Cardiac muscle cell (in vitro differentiated cells and primary cell): ENCODE measurements at places on chromosomes 7 and 10.
A peak's percentile ranks its signal among the peaks of the same experiment; 100 is the strongest.

GRCh38 chr10:11682267-11682683 is 59.9 kb upstream of the ECHDC3 start:
- DNase-seq: no peak

DNA sequence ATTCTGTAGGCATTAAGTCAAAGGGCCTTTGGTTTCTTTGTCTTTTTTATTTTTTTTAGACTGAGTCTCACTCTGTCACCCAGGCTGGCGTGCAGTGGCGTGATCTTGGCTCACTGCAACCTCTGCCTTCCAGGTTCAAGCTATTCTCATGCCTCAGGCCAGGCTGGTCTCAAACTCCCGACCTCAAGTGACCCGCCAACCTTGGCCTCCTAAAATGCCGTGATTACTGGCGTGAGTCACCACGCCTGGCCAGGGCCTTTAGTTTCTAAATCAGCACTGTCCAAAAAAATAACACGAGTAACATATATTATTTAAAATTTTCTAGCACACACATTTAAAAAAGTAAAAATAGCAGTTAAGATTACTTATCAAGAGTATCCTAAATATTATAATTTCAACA is 11.1 kb upstream of the ACSL5 start:
- DNase-seq: no peak

DNA sequence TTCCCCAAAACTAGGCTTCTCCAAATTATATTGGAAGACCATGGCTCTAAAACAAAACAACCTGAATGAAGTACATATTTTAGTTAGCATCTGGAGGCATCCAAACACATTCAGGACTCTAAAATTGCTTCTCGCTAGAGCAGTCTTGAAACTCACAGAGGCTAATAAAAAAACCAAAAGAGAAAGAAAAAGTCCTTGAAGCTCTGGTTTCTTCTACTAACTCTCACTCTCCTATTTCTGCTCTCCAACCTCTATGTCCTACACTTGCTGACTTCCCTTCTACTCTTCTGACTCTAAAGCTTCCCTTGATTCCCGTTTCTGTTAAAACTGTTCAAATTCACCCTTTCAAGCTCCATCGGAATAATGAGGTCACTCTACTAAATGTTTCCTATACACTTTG is 370.7 kb upstream of the HPS1 start:
- DNase-seq: no peak

GRCh38 chr7:99551334-99551733 is 580 bp downstream of the FAM200A start:
- DNase-seq: peak; percentile 22

DNA sequence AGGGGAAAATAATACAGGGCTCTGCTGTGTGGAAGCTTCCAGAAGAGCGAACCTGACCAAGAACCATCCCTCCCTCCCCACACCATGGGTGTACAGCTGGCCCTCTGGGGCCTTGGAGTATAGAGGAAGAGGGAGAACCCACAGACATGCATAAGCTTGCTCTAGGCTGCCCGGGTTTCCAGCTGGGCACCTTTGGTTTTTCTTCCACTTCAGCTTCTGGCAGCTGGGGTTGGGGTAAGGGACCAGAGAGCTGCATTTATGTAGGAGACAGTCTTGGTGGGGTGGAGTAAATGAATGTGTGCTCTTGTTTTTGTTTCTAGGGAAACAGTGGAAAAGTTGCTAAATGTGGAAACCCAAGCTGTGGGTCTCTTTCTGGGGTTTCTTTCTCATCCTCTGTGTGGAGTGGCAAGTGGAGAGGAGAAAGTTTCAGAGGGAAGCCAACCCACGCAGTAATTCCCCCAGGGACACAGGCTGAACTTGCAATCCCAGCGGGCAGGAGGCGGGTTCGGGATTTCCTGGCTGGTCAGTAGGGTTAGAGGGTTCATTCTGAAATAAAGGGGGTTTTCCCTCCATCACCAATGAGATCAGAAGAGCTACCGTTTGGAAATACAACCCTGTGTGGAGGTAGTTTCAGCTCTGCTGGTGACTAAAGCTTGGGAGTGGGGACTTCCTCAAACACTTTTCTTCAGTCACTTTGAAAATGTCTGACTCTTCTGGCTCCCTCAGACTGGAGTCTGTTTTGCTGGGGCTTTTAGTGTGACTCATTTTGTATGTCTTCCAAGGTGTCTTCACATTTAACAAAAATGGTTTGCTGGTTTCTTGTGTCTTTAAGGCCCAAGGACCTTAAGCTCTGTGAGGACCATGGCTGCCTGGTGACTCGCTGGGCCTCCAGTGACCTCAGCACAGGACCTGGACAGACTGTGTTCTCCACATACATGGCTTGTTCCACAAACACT is 22.2 kb upstream of the SRGN start:
- no peak for DNase-seq

DNA sequence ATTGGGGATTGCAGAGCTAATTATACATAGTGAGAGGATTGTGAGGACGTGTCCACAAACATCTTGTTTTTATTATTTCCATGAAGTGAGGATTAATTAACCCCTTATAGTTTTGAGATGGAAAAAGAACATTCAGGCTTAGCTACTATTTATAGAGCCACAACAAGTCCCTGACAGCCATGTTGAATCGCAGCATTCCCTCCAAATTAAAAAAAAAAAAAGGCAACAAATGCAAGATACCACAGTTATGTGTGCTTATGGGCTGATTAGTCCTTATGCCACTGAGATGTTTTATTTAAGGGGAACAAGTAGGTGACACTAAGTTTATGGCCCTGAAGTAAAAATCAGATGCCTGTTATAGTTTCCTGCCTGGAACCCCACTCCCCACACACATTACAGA is 350.3 kb downstream of the GPAM start:
- DNase-seq: no peak

DNA sequence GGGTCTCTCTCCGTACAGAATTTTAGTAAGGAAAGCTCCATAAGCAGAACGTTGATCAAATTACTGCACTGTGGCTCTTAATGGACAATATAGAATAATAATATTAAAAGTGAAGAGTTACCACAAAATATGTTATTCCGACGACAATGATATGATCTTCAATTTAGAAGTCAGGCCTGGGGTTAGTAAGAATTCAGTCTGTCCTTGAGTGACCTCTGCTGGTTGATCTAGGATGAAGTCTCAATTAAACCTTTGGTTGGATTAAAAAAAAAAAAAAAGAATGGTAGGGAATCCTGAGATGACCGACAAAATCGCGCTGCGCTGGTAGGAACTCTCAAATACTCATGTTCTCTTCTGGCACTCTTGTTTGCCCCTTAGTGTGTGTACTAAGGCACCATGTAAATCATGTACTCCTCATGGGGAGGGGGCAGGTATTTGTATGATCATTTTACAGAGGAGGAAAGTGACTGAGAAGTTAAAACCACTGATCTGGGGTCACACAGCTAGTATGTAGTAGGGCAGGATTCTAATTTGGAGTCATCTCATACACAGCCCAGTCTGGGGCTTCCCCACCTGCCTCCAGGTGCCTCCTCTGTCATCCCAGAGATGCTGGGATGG is 161.3 kb upstream of the NPVF start:
- DNase-seq: peak; percentile 76

DNA sequence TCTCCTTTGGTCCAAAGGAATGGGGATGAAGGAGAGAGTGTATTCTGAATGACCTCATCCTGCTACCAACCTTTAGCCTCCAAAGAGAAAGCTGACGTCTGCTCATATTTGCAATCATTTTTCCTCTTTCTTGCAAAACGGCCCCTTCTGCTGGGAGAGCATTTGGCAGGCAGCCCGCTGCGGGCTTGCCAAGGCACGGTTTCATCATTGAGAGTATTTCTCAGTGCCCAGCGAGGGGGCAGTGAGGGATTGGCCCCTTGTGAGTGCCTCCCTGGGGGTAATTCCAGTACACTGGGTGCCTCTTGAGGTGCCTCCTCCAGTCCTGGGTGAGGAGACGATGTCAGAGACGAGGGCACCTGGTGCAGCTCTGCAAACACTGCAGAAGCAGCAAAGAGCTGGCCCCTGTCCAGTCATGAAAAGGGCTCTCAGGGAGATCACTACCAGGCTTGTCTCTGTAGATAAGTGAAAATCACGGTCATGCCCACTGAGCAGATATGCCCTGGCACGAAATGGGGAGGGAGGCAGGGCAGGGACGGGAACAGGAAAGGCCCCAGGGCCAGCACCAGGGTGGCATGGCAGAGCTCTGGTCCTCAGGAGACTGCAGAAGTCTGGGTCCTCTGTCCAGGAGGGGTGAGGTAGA is 48.7 kb upstream of the SHH start:
- peak; percentile 71 for DNase-seq

DNA sequence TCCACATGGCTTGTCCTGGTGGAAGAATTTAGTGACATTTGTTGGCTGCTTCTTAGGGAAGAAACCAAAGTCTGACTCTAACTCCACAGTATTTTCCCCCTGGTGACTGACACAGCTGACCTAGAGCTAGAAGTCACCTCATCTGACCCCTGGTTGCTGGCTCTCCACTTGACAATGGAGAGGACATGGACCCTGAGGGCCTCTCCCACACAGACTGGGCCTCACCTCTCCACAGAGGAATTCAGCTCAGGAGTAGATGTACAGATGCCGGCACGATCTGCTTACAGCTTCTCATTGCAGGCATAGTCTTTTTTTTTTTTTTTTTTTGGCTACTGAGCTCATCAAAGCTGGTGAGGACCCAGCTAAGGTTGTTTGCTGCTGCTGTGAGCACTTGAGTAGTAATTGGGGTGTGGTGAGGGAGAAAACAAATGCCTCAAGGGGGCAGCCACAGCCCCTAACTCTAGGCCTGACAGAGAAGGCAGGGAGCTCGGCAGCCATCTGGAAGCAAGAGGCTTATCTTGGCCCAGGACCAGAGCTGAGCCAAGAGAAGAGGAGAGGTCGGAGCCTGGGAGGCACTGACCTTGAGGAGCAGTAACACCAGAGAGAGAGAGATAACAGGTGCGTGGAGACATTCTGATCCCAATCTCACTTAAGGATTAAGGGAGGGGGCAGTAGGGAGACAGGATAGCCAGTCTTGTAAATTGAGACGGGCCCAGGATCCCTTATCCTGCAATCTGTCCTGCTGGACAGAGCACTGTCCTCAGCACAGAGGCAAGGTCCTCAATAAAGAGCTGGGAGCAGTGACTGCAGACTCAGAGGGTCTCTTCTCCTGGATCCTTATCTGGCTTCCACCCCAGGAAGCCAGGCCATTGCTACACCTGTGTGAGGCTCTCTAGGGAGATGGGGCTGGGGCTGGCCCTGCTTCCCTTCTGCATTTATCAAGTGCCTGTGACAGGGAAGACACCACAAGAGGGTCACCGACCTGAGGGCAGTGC is 9.4 kb downstream of the PRSS58 start:
- DNase-seq: no peak

- DNase-seq: no peak
These were observed 153.5 kb upstream of the TMEM72 start for GRCh38 chr10:44757551-44758205.

DNA sequence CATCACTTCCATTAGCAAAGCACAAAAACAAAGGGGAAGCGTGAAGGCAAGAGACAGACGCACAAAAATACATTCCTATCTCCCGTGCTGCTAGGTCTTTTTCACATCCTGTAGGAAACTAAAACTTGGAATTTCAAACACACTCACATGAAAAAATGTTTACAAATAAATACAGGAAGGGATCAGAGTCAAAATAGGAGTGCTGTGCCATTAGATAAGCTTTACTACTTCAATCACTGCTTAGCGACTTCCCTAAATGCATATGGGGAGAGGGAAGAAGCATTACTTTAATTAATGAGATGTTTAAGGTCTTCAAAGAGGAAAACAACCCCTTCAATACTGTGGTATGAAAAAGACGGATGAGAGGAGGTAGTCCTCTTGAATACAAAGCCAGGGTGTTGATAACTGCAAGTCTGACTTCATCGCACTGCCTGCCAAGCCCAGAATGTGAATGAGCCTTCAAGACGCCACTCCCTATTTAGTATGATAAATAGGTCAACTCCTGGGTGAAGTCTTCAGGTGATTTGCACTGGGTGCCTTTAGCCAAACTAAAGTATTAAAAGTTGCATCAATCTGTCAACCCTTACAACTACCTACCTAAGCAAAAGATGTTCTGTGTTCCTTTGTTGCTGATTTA is 13.9 kb downstream of the PARD3 start:
- DNase-seq: no peak

- no peak for DNase-seq
These were observed 204.1 kb downstream of the TRIL start for GRCh38 chr7:28754027-28754426.

- DNase-seq: no peak
These were observed 63.5 kb downstream of the MKLN1 start for GRCh38 chr7:131391145-131391544.

DNA sequence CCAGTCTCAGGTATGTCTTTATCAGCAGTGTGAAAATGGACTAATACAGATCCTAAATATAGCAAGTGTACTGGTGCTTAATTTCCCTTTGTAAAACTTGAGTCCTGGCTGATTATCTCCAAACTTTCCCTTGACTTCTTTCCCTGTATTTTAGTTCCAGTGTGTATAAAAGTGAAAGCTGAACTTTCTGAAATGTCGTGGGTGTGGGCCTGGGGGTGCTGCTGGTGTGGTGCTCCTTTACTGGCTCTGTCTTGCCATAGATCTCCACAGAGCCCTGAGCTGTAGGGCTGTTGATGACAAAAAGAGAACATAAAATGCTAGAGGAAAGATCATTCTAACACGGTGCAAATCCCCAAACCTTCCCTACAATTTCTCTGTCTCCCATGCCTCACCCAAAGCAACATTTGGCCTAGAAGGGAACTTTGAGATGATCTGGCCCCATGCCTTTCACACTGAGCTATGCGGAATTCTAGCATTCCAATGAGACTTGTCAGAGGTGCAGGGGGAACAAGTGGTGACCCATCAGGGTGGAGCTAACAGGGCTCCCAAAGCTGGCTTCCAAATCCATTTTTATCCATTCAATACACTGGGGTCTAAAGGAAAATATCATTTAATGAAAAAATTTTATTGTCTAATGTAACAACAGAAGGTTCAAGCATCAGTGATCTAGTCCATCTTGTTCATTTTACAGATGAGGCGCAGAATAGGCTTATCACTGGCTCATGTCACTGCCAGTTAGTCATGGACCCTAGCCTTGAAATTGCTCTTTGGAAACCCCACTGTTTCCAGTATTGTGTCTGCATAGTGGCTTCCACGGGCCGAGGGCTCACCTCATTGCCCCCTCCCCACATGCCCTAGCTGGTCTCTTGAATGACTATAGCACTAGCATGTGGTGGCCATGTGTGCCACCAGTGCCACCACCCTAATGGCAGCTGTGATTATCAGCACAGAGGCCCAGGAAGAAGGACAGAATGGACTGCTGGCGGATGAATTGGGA is 1000.9 kb downstream of the LRMDA start:
- DNase-seq: peak; percentile 85

GRCh38 chr10:30579574-30579973 is 50.0 kb downstream of the LYZL2 start:
- peak; percentile 42 for DNase-seq

DNA sequence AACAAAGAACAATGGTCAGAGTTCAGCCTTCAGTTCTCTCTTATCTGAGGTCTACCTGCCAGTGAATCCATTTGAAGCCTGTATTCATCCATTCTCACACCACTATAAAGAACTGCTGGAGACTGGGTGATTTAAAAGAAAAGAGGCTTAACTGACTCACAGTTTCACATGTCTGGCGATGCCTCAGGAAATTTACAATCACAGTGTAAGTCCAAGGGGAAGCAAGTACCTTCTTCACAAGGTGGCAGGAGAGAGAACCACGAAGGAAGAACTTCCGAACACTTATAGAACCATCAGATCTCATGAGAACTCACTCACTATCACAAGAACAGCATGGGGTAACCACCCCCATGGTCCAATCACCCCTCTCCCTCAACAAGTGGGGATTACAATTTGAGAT is 33.0 kb upstream of the SLC25A13 start:
- no peak for DNase-seq
